WTC11 (cell line): ENCODE measurements at places on chromosomes 1 and 21. TPM values are rescaled to one million over a fixed set of nuclear protein-coding genes. Genes with fewer than 3 reads are reported as not detected.
A peak's percentile ranks its signal among the peaks of the same experiment; 100 is the strongest.

GRCh38 chr1:115669002-115669673 is 27.4 kb downstream of the VANGL1 start:
- DNase-seq, result no peak
- H3K4me3 ChIP-seq, result no peak overlapping the region
- H3K36me3 ChIP-seq, result peaks cover 35% of the 10 kb centered on the region
- no peaks in the 10 kb centered on the region for H3K27me3 ChIP-seq
- H3K4me1 ChIP-seq, result 0 out of 2 replicates have a peak, but pooled peaks cover 4% of the 10 kb centered on the region

Gene PDE9A
- 44.8 to 46.3 TPM (median 46.1 TPM) in 3 replicates for total RNA-seq

DNA sequence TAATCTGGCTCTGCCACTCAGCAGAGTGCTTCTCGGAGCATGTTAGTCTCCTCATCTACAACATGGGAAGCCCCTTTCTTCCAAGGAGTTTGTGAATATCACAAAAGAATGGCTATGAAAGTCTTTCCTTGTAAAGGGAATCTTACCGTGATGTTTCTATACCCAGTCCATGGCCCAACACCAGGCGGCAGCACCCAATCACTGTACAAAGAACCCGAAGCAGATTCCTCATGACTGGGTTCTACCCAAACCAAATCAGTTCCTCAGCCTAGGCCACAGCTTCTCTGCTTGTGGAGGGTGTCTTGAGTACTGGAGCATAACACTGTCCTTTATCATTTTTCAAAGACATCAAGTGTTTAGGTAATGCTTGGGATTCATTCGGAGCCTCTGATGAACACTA is 16.6 kb upstream of the SLFNL1 start:
- no peaks in the 10 kb centered on the region for H3K27me3 ChIP-seq
- DNase-seq, result no peak
- H3K4me1 ChIP-seq, result peaks cover 9% of the 10 kb centered on the region
- no peak overlapping the region for H3K4me3 ChIP-seq

Gene CELA3A
- total RNA-seq, result 7.2 to 9.6 TPM (median 8.0 TPM) in 3 replicates

DNA sequence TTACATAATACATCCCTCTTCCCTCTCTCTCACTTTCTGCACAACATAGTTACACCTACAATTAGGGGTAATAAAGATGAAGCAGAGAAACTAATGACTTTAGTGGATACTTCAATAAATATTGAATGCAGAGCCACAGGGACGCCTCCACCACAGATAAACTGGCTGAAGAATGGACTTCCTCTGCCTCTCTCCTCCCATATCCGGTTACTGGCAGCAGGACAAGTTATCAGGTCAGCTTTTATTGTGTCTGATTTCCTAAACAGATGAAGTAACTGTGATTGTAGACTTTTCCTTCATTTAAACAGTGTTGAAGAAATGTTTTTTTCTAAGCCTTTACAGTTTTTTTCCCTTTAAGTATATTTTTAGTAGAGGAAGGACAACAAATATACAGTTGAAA is 281.6 kb downstream of the TPR start:
- peaks cover 13% of the 10 kb centered on the region for H3K4me1 ChIP-seq
- H3K27me3 ChIP-seq, result no peaks in the 10 kb centered on the region
- no peaks in the 10 kb centered on the region for H3K36me3 ChIP-seq
- H3K27ac ChIP-seq, result peak overlapping the region; percentile 67

- no peak overlapping the region for H3K27ac ChIP-seq
- no peak for DNase-seq
- H3K4me3 ChIP-seq, result no peak overlapping the region
- peaks cover 50% of the 10 kb centered on the region for H3K27me3 ChIP-seq
These were observed 17.1 kb upstream of the A3GALT2 start for GRCh38 chr1:33338048-33338439.

DNA sequence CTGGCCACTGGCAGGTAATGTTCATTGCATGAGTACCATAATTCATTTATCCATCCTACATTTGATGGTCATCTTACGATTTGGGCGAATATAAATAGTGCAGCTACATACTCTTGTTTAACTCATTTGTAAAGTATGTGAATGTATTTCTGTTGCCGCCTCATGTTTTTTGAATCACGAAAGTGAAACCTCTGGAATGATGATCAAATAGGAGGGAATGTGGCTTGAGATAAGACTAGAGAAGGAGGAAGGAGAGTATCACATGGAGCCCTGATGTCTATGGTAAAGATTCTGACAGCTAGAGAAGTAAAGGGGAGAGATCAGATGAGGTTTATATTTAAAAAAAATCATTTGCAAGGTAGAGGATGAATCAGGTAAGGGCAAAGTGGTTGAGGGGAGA is 8.0 kb downstream of the MRPS14 start:
- no peak overlapping the region for H3K27ac ChIP-seq
- no peaks in the 10 kb centered on the region for H3K27me3 ChIP-seq
- no peak for DNase-seq
- no peaks in the 10 kb centered on the region for H3K4me1 ChIP-seq
- peaks cover 46% of the 10 kb centered on the region for H3K36me3 ChIP-seq
- H3K4me3 ChIP-seq, result no peak overlapping the region
